T-helper 17 cell (primary cell): ENCODE measurements at places on chromosomes 16 and 17.

DNA sequence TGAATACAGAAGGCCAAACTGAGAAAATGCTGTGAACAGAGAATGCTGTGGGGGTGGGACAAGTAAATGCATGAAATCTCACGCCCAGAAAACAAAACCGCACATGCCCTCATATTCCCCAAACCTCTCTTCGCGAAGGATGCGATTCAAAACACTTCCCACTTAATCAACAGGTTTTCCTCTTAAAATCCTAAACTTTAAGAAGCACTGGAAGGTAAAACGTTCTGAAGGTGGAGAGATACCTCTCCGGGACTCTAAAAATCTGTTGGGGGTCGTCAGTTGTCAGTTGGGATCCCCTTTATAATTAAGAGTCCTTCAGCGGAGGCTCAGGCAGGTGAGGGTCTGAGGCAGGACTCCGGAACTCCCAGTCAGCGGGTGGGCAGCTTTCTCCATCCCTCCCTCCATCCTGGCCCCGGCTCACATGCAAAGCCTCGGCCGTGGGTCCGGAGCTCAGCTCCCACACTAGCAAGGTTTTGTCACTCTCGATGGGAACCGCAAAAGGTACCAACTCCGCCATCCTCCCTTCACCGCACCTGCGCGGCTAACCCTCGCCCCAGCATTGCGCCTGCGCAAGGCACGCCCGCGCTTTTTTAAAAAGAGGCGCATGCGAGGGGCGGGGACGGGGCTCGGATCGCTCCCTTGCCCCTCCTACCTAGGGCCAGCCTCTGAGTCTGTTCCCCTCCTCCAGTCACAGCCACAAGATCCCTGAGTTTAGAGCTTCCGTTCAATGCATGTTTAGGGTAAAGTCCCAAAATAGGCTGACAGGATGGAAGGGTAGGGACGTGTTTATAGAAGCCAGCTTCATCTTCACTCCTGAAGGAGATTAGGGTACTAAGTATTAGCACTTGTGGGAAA is at the start of gene RDM1:
Gene RDM1 (minus strand): TSS at position 563 of the 855 bp plus-strand sequence. CDS start 46 bp downstream, at position 517.
- peak; percentile 28 for DNase-seq

DNA sequence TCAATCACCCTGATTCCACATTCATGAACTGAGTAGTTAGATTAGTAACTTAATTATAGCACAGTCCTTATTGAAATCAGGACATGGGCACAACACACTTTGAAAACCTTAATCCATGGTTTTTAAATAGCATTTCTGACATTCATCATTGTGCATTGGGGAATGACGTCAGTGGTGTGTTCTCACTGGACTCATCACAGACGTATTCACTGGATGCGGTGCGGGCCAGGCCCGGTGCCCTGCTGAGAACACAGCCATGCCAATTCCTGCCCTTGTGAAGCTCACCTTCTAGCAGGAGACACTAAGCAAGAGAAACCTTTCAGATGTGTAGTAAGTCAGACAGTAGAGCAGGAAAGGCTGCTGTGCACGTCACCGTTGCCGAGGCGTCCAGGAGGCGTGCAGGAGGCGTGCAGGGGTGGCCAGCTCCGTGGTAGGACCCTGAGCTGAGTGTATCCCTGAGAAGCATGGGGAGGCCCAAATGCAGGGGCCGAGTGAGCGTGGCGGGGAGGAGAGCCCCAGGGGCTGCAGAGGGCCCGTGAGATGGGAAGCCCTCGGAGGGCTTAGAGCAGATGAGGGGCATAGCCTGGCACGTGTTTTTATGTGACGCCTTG is 12.9 kb downstream of the BANP start:
- DNase-seq: no peak

DNA sequence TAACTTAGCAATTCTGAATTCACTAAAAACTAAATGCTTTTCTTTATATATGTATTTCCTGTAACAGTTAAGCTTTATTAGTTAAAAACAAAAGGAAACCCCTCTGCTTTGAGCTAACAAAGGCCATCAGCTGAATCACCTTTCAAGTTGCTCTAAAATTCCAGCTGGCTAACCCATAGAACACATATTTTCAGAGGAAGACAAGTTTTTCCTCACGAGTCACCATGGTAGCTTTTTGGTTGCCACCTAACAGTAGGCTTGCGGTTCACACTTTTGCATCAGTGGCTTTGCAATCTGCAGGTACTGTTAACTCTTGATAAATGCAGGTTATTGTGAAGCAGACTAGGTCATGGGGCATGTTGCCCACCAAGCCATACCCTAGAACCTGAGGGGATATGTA is 57.6 kb upstream of the IRX5 start:
- DNase-seq: no peak

- DNase-seq: no peak
These were observed 167.1 kb downstream of the HAPSTR1 start for GRCh38 chr16:9258423-9259051.

GRCh38 chr17:7260651-7261378 is 1.5 kb downstream of the CLDN7 start:
- DNase-seq: peak; percentile 34

- DNase-seq: no peak
These were observed 364.0 kb downstream of the NPIPA8 start for GRCh38 chr16:17972460-17972943.

GRCh38 chr16:19290860-19291259 is 5.3 kb downstream of the CLEC19A start:
- DNase-seq: no peak

DNA sequence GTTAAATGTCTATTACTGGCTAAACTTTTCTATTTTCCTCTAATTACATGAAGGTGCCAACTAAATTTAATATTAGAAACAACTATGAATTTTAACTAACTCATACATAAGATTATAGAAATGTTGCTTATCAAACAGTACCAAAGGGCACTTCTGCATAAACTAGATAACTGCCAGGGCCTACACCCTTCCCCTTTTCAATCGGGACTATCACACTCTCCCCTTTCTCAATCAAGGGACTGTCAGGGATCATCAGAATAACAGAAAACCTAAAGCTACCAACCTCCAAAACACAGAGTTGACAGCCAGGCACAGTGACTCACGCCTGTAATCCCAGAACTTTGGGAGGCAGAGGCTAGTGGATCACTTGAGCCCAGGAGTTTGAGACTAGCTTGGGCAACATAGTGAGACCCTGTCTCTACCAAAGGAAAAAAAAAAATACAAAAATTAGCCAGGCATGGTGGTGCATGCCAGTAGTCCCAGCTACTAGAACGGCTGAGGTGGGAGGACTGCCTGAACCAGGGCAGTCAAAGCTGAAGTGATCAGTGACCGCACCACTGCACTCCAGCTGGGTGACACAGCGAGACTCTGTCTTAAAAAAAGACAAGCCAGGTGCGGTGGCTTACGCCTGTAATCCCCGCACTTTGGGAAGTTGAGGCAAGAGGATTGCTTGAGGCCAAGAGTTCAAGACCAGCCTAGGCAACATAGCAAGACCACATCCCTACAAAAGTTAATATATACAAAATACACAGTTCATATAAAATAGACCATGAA is 3.2 kb upstream of the PHLPP2 start:
- DNase-seq: no peak

DNA sequence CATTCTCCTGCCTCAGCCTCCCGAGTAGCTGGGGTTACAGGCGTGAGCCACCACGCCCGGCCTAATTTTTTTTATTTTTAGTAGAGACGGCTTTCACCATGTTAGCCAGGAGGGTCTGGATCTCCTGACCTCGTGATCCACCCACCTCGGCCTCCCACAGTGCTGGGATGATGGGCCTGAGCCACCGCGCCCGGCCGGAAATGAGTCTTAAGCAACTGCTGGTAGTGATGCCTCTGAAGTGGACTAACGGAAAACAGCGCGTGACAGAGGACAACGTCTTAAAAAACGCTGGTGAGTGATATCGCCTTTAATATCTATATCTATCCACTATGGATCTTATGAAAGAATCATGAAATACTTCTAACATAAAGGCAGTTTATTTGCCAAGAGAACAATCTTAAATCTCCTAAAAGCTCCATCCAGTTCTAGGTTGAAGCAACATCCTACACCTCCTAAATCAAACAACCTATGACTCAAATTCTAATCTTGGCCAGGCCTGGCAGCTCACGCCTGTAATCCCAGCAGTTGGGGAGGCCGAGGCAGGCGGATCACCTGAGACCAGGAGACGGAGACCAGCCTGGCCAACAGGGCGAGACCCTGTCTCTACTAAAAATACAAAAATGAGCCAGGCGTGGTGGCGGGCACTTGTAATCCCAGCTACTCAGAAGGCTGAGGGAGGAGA is 69.8 kb downstream of the NXN start:
- DNase-seq: no peak

GRCh38 chr16:66516808-66517585 is 32.9 kb downstream of the TK2 start:
- peak; percentile 55 for DNase-seq

GRCh38 chr16:31149332-31149731 is 534 bp downstream of the PRSS36 start:
- no peak for DNase-seq

GRCh38 chr17:47729476-47729875 is 3.6 kb upstream of the TBX21 start:
- DNase-seq: no peak
